ENCODE measurements at places on chromosomes 11 and 22.

- DNase-seq: no peak
These were observed 111.2 kb upstream of the ALX4 start for GRCh38 chr11:44421090-44421675.

DNA sequence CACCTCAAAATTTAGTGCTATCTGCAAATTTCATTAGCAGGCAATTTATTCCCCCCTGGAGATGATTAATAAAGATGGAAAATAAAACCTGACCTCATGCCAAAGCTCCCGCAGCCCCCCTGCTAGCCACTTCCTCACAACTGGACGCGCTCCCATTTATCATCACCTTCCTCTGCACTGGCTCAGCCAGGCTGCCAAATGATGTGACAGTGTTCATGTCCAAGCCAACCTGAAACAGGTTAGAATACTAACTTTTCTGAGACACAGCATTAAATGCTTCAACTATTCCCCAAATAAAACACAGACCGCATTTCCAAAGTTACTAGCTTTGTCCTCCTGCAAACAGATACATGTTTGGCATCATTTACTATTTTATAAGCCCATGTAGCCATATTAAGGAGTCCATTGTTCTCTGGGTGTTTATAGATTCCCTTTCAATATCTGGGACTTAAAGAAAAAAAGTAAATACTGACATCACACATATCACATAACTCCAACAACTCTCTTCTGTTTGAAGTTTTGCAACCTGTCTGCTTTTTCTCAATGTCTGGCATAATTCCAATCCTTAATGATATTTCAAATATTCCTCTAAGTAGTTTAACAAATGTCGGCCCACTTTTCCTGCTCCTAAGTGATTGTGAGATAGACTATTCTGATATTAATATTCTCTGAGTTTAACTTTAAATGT, 829.7 kb upstream of the FAT3 start:
- no peak for DNase-seq

- no peak for DNase-seq
These were observed 302.8 kb downstream of the FAT3 start for GRCh38 chr11:92527467-92527866.

GRCh38 chr22:46763051-46763705, 728 bp downstream of the TBC1D22A start:
- peak; percentile 69 for DNase-seq

DNA sequence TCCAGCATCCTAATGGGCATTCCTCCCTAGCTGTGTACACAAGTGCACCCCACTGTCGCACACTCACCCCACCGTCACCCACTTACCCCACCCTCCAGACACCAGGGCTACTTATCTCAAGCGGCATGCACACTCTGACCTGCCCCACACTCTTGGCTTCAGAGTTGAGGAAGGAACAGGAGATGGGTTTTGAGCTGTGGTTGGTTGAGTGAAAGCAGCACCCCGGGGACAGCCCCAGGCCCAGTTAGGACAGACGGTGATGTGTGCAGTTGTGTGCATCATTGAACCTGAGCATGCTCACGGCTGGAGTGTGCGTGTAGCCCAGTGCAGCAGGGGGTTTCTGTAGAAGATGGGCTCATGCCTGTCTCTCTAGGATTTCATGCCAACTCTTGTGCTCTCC, 32.5 kb downstream of the AHNAK start:
- peak; percentile 44 for DNase-seq
